Naive B cell (primary cell): ENCODE measurements at places on chromosomes 5 and 9. TPM values are rescaled to one million over a fixed set of nuclear protein-coding genes. Genes with fewer than 3 reads are reported as not detected.

Gene FAM153A
- 0.35 TPM for polyA plus RNA-seq

Gene CFAP157
- 0.46 TPM for polyA plus RNA-seq

Gene PHYHD1
- polyA plus RNA-seq: not detected

Gene HSD17B3
- not detected for polyA plus RNA-seq

Gene ORM1
- not detected for polyA plus RNA-seq

Gene FXN
- 27.0 TPM for polyA plus RNA-seq

Gene FCHSD1
- 7.9 TPM for polyA plus RNA-seq

Gene TPPP
- polyA plus RNA-seq: not detected

GRCh38 chr5:122858451-122858850 lies 13.0 kb downstream of the SNX24 start:
- no peak for DNase-seq

DNA sequence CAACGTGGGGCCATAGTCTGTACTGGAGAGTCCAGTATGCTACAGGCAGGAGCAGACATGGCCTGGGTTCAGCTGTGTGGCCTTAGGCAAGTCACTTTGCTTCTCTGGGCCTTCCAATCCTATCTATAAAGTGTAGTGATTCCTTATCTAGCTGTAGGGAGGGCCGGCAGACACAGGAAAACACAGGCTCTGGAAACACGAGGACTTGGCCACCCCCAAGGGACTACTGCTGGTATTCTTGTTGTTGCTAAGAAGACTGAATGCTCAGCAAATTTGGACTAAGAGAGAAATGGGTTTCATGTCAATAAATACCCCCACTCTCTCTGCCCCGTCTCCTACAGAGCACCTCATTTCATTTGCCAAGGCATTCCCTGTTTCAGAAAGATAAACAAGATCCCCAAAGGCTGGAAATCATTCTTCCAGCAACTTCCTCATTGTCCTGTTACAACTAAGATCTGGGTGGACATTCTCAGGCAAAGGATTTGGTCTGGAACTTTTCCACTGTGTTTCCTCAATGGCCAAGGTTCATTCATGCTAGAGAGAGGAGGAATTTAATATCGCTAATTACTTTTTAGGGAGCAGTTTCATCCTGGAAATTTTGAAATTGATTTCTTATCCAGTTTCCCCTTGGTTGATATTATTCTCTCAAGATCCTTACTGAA lies 105.8 kb downstream of the GABBR2 start:
- no peak for DNase-seq

GRCh38 chr5:129687941-129688340 lies 60.0 kb upstream of the MINAR2 start:
- no peak for DNase-seq

DNA sequence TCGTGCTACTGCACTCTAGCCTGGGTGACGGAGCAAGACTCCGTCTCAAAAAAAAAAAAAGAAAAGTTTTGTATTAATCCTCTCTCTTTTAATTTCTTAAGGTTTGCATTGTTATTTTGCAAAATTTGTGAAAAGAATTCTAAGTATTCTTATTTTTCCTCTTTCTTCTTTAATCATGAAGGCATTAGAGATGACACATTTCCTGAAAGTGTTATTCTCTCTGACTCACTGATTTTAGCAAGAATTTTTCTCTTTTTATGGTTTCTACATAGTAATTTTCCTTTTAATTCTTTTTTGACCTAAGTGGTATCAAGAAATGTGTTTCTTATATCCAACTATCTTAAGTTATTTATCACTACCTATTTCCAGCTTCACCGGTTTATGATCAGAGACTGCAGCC lies 78.0 kb downstream of the NSUN2 start:
- no peak for DNase-seq

DNA sequence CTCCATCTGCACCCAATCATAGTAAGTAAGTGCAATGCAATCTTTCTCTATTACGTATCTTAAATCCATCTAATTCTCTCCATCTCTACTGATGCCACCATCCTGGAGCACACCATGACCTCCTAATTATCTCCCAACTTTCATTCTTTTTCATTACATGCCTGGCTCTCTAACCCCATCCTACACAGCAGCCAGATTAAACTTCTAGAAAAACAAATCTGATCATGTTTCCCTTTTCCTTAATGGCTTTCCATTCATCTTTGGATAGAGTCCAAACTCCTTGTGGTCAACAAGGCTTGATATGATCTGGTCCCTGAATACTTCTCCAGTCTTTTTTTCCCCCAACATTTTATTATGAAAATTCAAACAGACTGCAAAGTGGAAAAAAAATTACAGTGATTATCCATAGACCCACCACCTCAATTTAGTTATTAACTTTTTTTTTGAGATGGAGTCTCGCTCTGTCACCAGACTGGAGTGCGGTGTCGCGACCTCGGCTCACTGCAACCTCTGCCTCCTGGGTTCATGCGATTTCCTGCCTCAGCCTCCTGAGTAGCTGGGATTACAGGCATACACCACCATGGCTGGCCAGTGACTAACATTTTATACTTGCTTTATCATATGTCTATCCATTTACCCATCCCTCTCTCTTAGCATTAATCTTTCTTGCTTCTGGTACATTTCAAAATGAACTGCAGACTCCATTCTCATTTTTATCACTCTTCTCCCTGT lies 5.2 kb downstream of the PPP2R2B start:
- DNase-seq: no peak

- no peak for DNase-seq
These were observed 42.5 kb downstream of the FRMPD1 start for GRCh38 chr9:37693260-37693659.

DNA sequence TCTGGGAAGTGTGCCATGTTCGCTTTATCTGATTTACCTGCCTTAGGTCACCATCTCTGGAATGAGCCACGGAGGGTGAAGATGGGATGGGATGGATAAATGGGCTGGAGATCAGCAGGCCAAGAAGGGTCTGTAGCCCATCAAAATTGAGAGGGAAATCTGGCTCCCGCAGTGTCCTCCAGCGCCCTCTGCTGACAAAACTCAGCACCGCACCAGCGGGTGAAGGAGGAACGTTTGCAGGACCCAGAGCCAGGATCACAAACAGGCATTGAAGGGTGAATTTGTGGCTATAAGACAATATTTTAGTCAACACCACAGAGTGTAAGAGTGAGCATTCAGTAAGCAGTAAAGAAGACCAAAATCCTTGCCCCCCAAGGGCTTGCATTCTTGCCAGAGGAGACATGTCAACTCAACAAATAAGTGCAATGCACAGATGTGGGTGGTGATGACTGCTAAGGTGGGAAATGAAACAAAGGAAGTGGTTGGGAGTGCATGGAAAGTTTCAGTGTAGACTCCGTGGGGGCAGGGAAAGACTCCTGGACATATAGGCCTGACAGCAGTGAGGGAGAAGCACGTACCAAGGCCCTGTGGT lies 124.4 kb downstream of the TENT4A start:
- DNase-seq: no peak

- peak; percentile 44 for DNase-seq
These were observed 31.4 kb upstream of the SYK start for GRCh38 chr9:90770182-90770738.

DNA sequence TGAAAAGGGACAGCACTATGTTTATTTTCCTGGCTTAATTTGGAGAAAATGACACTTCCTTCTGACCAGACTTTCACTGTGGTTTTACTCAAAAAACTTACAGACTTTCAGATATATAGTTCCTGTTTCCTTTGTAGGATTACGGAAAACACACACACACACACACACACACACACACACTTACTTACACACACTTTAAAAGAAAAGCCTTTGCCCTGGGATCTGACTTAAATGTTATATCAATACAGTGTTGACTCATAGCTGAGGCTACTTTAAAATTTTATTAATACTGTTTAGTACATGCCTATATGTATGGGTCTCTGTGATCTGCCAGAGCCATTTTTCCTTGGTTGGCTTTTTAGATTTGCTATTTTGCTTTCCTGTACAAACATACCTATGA lies 758.3 kb downstream of the DNAH5 start:
- no peak for DNase-seq

DNA sequence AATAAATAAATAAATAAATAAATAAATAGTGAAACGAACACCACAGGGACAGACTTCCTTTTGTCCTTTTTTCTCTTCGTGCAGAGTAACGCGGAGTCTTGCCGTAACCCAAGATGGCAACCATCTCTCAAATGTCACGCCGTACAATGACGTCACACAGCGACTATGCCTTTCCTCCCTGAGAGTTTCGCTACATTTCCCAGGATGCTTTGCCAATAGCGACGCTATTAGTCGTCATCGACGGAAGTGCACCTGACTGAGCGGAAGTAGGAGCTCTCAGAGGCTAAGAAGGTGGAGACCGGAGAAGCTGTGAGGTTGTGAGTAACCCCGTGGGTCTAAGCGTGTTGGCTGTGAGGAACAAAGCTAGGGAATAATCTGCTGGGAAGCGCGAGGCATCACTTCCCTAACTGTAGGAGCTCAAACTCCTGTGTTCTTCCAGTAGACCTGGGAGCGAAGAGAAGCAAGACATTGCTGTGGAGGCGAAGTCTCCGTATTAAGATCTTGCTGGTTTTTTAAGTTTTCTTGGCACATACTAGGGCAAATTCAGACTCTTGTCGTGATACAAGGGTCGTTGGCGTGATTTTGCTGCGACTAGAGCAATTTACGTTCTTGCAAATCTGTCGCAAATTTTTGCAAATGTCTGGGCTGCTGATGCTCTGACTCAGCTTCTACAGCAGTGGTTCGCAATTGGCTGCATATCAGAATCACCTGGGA lies at the start of gene TTC1:
TTC1 (plus strand) TSS at position 263 of the 714 bp plus-strand sequence. CDS start 1,390 bp downstream, outside the sequence.
- peak; percentile 89 for DNase-seq

GRCh38 chr5:81167544-81167943 lies 65.6 kb upstream of the CKMT2 start:
- DNase-seq: no peak

DNA sequence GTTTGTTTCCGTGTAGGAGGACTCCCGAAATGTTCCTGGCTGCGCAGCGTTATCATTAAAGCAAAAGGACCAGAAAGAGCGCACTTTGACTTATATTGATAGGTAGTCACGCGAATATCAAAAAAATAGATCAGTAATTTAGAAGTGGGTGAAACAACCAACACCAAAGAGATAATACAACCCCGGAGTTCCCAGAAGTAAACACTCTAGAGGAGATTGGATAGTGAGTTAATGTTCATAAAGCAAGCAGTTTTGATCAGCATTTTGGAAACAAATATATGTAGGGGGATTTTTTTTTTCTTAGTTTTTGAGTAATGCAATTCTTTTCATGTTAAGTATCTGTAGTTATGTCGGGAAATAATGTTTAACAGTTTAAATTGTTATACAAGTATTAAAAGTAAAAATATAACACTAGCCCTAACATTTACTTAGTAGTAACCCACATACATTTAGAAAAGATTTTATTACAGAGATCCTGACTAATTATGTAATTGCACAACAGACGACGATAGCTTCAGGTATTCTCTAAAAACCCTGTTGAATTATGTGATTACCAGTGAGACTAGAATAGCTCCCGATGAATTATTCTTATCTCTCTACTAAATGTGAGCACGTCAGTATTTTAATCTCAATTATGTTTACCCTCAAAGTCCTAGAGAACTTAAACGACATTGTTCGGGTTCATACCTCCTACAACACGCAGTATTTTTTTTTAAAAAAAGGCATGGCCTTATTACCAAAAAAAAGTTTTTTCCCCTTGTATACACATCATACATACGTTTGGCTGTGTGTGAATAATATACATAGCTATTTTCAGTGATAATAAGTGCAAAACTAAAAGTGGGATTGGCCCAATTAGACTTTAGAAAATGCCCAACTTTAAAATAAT lies 9.4 kb upstream of the NFIB start:
- DNase-seq: no peak

DNA sequence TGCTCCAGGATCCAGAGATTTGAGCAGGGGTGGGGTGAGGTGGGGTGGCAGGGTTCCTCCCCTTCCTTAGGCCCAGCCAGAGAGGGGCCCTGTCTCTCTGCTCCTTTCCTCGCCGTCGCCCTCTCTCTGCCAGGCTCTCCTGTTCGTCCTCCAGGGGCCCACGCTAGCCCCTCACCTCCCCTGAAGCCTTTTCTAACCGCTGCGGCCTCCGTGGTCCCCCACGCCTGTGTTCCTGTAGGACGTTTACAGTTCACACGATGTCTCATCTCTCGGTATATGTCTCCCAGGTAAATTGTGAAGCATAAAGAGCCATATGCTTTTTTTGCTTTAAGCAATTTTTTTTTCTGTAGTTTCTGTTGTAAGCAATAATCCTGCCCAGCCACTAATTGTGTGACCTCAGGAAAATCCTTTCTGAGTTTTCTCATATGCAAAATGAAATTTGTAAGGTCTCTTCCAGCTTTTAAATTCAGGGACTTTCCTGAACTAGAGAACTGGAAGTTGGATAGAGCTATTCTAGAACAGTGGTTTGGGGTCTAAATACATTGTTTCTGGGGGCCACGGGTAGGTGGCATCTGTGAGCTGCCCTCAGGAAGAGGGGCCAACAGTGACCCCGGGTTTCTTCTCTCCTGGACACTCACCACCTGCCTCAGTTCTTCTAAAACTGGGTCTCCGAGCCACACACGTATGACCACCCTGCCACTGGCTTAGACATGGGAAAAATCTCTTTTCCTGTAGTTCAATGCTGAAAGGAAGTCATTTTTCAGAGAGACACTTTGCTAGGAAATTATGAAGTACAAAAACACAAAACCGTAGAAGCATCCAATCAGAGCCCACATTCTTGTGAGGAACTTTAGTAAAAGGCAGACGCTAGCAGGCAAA lies 50.2 kb upstream of the ZNF366 start:
- no peak for DNase-seq
